Kasumi-1 (cell line): ENCODE measurements at places on chromosomes 3 and 15.
A peak's percentile ranks its signal among the peaks of the same experiment; 100 is the strongest.

DNA sequence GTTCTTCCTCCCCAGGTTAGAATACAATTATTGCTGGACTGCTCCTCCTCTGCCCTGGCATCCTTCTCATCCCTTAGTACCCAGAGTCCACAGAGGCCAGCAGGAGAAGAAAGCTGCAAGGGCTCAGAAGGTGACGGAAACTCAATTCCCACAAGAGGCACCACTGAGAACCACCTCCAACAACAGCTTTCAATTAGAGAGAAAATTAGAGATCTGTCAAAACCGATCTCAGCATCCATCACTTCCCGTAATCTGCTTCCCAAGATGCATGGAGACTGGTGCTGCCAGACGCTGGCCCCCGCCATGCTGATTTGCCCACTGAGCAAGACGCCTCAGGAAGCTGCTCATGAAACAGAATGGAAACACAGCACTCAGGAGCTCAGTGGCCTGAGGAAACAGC is 135.0 kb upstream of the PRICKLE2 start:
- DNase-seq = no peak

DNA sequence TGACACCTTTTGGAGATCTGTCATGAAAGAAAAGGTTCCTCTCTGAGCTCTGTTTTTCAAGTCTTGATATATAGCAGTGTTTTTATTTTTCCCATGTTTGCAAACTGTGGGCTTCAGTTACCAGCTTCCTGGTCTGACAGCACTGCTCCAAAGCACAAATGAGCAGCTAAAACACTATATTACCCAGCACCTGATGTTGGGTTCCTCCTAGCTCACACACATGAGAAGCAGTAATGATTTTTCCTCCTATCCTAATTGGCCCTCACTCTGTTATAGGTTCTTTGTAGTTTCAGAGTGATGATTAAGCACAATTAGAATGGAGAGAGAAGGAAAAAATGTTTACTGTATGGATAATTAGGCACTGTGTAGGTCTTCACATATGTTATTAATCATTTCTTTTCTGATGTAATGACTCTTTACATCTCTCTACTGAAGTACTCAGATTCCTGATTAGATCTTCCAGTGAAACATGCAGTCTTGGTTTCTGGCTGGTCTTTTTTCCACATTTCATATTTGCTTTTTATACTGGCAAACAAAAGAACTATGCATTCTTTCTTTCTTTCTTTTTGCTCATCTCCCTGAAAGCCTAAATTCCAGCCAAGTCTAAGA is 939.7 kb downstream of the NSUN3 start:
- DNase-seq = no peak

DNA sequence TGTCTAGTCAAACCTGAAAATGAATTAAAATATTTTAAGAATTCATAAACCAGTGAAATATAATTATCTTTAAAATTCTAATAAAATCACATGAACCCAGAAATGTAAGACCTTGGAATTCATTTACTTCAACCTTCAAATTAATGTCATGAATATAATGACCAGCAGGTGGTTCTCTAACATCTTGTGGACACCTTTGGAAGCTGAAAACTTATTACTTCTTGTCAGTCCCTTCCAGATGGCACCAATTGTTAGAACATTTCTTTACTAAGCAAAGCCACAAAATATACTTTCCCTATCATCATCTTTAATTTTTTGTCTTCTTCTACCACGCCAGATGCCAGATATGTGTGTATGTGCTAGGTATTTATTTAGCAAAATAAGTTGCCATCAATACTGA is 240.0 kb downstream of the MBNL1 start:
- peak; percentile 41 for DNase-seq

GRCh38 chr15:53837263-53837662 is 77.8 kb upstream of the WDR72 start:
- DNase-seq = no peak

DNA sequence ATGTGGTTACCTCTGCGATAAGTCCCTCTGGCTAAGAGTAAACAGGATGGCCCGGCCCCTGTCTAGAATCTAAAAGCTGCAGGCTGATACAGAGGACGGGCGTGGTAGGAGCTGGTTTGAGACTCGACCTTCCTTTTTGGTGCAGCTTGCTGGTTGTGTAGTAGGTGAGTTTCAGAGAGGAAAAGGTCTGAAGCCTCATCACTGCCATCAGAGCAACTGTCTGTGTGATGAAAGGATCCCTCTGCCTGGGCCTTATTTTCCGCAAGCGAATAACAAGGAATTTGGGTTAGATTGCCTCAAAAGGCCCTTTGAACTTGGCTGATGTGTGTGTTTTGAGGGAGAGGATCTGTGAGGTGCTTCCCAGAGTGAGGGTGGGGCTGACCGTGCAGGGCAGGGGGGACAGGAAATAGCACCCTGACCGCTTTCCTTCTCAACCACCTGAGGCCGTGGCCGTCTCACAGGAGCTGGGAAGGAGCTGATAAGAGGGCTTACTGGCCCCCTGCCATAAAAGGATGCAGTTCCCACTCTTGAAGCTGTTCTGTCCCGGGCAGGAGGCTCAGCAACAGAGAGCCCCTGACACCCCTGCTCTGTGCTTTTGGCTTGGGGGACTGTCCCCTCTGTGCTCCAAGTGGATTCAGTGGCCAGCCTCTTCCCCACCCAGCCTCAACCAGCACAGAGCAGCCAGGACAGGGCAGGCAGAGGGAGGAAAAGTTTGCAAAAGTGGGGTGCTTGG is 45.6 kb upstream of the TFRC start:
- no peak for DNase-seq

DNA sequence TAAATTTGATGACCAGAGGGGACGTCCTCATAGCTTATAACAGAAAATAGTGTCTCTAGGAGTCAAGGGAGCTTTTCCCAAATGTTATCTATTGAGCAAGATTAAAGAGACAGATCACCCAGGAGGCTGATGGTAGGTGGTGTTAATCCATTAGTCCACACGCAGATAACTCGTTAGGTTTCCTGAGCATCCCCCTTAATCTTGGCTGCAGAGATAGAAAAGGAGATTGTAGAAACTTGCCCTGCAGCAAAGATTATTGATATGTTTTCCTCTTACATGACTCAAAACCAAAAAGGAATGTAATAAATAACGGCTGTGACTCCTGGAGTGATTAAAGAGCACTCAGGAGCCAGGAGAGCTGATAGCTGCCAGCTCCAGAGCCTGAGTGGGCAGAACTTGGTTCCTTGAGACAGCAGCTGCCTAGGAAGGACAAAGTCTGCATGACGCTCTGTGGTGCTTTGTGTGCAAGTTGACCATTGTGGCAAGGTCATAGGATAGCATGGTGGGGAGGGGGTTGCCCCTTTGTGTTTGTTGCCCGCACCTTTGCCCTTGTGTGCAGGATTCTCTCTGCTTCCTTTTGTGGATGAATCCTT is 234.8 kb downstream of the PTPRG start:
- DNase-seq = no peak

DNA sequence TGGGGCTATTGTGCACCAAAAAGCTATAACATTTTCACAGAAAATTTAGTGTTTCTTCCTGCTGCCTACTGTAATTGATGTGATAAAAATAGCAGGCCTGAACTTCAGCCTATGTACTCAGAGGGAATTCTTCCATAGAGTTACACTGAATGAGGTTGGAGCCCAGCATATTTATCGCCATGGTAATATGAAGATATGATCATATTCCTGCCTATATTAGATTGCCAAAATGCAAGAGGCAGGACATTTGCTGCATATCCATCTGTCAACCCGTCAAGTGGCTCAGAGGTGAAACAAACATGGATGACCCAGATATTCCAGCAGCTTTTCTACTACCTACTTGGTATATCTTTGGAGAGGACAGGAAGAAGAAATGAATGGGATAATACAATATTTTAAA is 1150.6 kb downstream of the TBL1XR1 start:
- no peak for DNase-seq

GRCh38 chr3:10547841-10548783 is 42.7 kb upstream of the ATP2B2 start:
- no peak for DNase-seq

DNA sequence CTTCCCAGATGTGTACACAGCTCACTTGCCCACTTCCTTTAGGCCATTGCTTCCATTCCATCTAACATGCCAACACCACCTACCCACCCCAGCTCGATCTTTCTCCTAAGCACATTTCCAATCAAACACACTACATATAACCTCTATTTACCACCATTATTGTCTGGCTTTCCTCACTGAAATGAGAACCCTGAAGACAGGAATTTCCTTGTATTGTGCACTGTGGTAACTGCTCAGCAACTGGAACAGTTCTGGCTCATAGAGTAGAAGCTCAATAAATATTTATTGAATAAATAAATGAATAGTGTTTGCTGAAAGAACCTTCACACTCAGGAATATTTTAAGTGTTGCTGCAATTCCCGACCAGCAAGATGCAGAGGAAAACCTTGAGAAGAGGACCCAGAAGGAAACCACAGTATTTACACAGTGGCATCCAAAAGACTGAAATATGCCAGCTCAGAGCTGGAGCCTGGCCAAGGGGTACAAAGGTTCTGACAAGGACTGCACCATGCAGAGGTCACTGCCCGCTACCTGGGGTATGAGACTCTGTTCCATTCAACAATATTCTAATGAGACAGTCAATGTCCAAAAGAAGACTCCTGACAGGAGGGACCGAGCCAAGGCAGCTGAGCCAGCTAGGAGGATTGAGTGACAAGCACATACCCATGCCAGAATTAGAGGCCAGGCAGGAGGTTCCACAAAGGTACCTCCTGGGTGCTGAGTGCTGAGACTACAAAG is 168.8 kb downstream of the NUP210 start:
- no peak for DNase-seq

DNA sequence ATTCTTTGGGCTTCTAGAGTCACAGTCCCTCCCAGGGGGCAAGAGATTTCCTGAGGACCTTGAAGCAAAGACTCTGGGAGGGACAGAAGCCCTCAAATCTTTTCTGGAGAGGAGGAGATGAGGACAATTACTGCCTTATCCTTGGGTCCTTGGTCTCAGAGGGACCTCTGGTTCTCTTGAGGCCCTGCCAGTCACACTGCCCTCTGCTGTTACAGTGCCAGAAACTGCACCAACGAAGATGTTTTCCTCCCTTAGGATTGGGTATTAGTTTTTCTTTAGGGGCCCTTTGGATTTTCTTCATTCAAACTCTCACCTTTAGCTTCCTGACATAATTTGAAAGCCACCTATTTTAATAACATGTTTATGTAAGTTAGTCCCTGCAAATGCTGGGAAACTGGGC is 58.2 kb upstream of the SCN5A start:
- peak; percentile 1 for DNase-seq

GRCh38 chr3:134232151-134232550 is 18.5 kb downstream of the RYK start:
- DNase-seq = no peak

DNA sequence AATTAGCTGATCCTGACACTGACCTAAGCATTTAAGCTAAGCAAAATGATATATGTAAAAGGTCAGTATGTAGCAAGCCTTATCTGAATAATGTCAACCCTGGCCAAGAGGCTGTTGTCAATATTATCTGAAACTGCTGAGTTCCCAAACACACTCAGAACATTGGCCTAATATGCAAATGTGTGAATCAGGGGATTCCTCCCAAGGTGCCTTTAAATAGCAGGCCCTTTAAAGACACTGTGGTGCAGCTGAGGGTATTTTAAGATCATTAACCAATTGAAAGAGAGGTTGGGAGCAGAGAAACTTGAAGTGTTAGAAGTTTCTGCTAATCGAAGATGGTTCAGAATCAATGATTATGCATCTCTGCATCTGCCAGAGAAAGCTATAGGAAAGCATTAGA is 207.0 kb downstream of the NTRK3 start:
- no peak for DNase-seq

DNA sequence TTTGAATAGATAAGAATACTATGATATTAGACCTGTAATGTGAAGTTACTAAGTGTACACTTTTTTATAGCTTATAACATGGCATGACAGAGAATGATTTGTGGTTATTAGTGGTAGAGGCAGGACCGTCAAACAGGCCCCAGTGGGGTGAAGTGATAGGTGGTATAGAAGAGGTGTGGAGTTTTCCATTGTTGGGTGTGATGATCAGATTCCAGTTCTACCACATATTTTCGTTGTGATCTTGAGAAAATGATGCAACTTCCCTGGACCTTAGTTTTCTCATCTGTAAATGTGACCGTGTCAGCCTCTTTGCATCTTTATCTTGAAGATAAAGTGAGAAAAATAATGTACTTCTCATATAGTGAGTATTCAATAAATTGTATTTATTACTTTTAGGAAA is 30.3 kb upstream of the UTS2B start:
- no peak for DNase-seq

DNA sequence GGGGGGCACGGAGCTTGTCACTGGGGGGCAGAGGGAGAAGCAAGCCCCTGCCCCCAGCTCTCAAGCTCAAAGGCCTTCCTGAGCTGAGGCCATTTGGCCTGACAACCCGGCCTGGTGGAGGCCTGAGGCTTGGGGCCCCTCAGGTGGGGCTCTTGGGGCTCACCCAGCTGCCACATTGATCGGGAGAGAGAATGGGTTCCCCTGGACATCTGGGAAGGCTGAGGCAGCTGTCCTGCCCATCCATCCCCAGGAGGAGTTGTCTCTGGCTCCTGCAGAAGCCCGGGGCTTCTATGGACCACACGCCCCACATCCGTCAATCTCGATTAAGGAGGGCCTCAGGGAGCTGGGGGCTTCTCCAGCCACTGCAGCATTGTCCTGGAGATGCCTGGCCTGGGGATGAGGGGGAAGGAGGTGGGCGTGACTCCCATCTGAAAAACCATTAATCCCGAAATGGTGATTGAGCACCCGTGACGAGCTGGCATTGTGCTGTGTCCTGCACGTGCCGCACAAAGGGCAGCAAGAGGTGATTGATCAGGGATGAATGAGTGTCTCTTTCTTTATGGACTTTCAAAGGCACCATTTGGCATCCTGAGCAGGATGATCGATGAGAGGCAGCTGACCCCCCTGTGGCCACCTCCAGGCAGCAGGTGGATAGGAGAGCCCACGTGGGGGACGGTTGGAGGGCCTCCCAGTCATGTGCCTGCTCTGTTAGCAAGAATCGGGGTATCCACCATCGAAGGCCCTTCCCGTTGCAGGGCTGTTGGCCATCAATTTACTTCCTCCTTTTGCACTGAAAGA is 17.2 kb upstream of the CRABP1 start:
- DNase-seq = no peak

DNA sequence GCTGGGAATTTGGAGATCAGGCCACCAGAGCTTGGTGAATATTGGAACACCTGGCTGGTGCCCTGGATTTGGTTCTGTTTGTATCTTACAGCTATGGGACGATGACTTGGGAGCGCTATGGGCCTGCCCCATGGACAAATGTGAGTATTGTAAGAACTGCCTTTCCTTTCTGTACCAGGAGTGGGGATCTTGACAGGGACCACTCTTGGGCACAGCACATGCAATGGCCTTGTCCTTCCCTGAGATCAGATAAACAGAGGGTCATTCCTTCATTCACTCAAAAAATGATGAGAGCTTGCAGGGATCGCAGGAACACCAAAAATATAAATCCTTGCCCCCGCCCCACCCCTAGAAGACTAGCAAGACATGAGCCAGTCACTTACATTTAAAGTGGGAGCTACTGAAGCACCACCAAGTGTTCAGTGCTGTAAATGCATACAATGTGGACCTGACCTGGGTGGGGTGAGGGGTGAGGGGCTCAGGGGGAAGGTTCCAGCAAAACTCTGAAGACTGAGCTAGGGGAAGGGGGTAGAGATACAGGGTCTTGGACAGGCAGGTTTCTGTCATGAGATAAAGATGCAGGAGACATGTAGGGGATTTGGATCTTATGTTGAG is 2.7 kb upstream of the CRELD1 start:
- DNase-seq = peak; percentile 34
